ENCODE measurements at places on chromosomes 12 and 14.
A peak's percentile ranks its signal among the peaks of the same experiment; 100 is the strongest.

GRCh38 chr14:106691601-106692291 is 1165.4 kb downstream of the TMEM121 start:
- no peak for DNase-seq

DNA sequence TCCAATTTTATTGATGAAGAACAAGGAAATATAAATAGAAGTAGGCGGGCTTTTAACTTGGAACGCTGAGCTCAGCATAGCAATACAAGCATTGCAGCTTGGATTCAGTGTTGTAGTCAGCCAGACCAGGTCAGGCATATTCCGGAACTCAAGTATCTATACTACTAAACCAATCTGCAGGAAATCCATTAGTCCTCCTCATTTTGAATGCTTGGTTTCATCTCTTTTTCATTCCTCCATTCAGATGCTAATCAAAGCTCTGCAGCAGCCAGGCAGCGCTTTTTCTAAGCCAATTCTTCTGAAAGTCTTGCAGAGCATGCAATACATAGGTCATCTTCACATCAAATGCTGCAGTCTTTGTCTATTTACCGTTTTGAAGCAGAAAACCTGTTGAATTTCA is 49.0 kb downstream of the KIF21A start:
- DNase-seq = no peak

- DNase-seq = no peak
Measured at GRCh38 chr12:12392413-12392812, 35.5 kb downstream of the BORCS5 start.

GRCh38 chr12:116140529-116140928 is 137.0 kb downstream of the MED13L start:
- no peak for DNase-seq

DNA sequence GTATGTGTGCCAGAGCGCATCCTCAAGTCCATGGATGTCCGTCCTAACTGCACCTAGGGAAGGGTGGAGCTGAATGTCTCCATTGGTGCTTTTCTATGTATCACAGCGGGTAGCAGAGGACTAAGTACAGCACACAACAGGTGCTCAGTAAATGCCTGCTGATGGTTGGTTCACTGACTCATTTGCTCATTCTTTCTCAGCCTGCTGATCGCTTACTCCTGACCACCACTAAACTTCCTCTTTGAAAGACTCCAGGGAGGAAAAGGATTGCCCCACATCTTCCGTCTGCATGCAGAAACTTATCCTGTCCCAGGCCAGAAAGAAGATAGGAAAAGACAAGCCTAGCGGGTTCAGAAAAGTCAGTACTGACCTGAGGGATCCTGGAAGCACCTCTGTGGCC is 66.3 kb downstream of the B4GALNT3 start:
- no peak for DNase-seq

- DNase-seq = peak; percentile 26
Measured at GRCh38 chr12:47078733-47079467, 521 bp upstream of the PCED1B start.

- no peak for DNase-seq
Measured at GRCh38 chr12:46357438-46358324, 14.9 kb downstream of the SLC38A2 start.

DNA sequence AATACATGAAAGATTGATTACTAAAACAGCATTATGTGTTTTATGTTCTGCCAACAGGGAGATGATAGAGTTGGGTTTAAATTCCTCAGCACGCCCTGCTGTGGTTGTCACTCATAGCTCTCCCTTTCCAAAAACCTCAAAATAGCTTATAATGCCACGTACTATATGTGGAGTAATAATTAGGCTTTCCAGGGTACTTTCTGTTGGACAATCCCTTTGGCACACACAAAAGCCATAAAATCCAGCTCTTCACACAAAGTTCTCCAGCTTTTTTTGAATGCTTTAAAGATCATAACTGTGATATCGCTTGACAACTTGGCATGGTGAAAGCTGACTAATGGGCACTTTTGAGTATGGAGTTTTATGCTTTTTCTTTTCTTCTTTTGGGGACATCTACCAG is 145.3 kb upstream of the DCN start:
- no peak for DNase-seq

GRCh38 chr12:93243382-93243688 is 134.4 kb upstream of the NUDT4 start:
- no peak for DNase-seq

DNA sequence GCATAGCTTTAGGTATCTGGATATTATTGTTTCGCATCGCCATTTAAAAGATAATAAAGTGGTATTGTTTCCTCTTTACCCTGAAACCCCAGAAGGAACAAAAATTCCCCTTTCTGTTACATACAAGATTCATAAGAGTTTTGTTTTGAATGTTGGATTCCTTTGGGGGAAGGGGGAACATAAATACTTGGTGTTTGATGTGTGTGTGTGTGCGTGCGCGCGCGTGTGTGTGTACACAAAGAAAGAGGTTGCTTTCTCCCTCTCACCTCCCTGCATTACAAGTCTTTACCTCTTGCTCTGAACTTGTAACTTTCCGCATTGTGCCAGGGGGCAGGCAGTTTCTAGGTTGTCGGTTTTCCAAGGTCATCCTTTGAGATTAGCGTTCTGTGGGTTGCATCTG is 76.4 kb downstream of the GPATCH2L start:
- DNase-seq = no peak

GRCh38 chr12:58416236-58416635 is 474.9 kb downstream of the ATP23 start:
- no peak for DNase-seq
